ENCODE measurements at places on chromosomes 1 and 21.

GRCh38 chr1:169650551-169650950 is 20.6 kb upstream of the SELP start:
- DNase-seq: no peak

GRCh38 chr1:39701049-39701439 is 9.8 kb upstream of the HPCAL4 start:
- no peak for DNase-seq

DNA sequence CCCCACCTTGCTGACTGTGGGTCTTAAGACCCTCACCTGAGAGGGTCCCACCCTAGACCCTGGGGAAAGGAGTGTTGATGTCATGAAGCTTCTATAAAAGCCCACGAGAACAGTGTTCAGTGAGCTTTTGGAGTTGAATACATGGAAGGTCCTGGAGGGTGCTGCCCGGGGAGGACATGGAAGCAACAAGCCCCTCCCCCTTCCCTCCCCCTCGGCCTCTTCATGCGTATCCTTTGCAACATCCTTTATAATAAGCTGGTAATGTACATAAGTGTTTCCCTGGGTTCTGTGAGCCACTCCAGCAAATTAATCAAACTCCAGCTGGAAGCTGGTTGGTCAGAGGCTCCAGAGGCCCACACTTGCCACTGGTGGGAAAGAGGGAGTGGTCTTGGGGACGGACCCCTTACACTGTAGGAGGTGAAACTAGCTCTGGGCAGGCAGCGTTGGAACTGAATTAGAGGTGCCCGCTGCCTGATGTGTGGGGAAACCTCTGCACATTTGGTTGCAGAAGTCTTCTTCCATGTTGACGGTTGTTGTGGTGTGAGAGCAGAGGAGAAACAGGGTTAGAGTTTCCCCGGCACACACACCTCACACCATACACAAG is 14.7 kb upstream of the COL6A1 start:
- DNase-seq: peak; percentile 38

DNA sequence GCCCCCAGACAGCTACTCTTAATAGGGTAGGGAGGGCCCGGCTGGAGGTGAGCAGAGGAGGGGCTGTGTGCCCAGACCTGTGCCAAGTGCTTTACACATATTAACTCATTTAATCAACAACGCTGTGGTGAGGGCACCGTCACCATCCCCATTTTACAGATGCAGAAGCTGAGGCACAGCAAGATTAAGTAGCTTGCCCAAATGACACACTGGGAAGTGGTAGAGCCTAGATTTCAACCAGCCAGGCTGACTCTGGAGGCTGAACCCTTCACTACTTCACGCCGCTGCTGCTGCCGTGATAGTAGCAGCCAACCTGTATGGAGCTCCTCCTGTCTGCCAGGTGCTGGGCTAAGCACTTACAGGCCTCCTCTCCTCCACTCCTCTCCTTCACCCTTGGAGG is 127.2 kb downstream of the PTPRU start:
- peak; percentile 47 for DNase-seq

- no peak for DNase-seq
Measured at GRCh38 chr21:37551993-37552355, 185.4 kb downstream of the DYRK1A start.

DNA sequence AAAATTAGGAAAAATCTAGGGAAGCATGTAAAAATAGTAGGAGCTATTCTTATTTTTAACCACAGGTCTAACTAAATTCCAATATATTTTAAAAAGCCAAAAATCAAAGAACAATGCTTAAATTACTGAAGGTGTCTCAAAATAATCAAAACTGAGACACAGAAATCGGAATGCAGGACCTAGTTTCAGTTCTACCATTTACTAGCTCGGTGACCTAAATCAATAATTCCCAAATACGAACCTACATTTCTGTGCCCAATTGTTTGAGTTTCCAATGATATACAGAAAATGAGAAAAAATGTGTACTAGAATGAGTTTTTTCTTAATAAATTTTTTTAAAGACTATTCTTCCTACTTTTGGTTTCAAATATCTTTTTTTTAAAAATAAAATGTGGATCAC is 37.4 kb downstream of the ANKRD13C start:
- no peak for DNase-seq

- DNase-seq: no peak
Measured at GRCh38 chr1:41493117-41493536, 8.6 kb upstream of the EDN2 start.

DNA sequence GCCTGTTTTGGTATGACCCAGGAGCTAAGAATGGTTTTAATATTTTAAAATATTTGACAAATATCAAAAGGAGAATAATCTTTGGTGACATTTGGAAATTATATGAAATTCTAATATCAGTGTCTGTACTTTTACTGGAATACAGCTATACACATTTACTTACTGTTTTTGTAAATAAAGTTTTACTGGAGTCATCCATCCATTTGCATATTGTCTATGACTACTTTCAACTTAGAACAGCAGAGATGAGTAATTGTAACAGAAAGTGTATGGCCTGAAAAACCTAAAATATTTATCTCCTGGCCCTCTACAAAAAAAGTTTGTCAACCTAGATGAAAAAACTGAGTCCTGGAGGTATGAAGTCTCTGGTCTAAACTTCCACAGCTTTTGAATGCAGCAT is 5.8 kb upstream of the MAP3K7CL start:
- no peak for DNase-seq
